NCI-H2081 treated with DMSO at 0.1 percent for 48 hours (cell line): ENCODE measurements at places on chromosomes 7 and 10.

- no peak for DNase-seq
Measured at GRCh38 chr10:107434854-107435253, 270.3 kb upstream of the SORCS1 start.

DNA sequence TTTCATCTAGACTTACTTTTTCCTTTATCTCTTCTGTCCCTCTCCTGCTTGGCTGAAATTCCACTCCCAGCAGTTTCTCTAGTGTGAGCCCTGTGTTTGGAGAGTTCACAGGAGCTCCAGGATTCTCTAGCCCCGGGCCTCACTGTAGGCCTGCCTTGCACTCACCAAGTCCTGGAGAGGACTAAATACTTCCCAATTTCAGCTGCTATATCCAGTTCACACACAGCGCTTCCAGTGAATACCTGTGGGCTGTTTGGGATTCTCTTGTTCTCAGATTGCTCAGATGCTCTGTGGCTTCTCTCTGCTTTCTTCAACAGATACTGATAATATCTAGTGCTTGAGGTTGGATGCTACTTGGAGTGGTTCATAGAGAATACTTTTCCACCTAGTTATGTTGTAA lies 46.0 kb downstream of the MINPP1 start:
- DNase-seq = no peak

GRCh38 chr7:157689269-157690057 lies 352.7 kb downstream of the DNAJB6 start:
- no peak for DNase-seq

- no peak for DNase-seq
Measured at GRCh38 chr7:88127637-88128290, 92.1 kb downstream of the SRI start.

DNA sequence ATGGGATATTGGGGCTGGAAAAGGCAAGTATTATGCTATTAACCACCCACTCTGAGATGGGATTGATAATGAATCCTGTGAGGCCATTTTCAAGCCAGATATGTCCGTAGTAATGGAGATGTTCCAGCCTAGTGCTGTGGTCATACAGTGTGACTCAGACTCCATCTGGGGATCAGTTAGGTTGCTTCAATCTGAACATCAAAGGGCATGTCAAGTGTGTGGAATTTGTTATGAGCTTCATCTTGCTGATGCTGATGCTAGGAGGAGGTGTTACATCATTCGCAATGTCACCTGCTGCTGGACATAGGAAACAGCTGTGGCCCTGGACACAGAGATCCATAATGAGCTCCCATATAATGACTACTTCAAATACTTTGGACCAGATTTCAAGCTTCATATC lies 144.7 kb downstream of the PLCE1 start:
- DNase-seq = no peak

GRCh38 chr10:131034451-131034850 lies 277.1 kb downstream of the TCERG1L start:
- no peak for DNase-seq

- no peak for DNase-seq
Measured at GRCh38 chr10:51709324-51709972, 10.1 kb upstream of the CSTF2T start.
